ENCODE measurements at places on chromosomes 7 and 10.

DNA sequence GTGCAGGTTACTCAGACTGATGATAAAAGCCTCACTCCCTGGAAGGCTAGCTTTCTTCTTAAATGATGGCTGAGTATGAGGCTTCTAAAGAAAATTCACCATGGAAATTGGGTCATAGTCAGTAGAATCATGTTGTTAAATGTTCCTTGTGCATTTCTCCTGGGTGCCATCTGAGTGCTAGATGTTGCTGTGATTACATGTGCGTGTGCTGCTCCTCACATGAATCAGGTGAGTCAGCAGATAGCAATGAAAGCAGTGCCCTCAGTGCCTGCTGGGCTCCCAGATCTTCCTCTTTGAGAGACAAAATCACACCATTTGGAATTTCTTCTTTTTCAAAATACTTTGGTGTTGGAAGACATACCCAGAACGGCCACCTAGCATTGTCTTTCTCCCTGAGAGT is 331.7 kb downstream of the XPNPEP1 start:
- no peak for DNase-seq

- DNase-seq, result no peak
Measured at GRCh38 chr7:9945131-9945530, 1028.5 kb upstream of the PHF14 start.

DNA sequence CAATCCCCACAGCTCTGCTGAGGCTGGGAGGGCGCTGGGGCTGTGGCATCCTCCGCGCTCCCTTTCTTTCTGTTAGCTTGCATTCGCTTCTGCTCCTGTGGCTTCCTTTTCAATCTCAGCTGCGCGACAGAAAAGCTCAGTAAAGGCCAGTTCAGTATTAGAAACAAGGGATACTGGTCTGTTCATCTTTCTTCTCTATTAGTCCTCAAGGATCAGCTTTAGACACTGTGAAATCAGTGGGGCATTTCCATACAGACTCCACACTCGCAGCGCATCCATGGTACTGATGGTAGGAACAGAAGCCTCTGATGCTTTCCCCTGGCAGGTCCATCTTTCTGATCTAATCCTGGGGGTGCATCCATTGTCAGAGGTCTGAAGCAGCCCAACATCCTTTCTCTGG is 163.7 kb downstream of the LYZL1 start:
- no peak for DNase-seq

DNA sequence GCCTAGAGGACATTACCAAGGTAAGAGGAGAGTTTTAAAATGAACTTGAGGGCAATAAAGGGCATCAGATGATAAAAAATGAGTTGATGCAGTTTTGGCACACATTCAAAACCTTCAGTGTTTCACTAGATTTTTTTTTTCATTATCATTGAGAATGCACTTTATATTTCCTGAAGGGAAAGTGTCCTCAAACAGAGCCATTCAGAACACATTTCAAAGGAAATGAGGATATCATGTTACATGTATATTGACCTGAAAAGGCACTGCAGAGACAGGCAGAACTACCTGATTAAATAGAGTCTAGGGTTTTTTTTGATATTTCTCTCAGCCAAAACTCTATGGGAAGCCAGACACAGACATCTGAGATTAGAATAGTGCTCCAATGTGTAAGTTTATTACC is 454.0 kb downstream of the NEBL start:
- DNase-seq, result no peak

GRCh38 chr10:68471586-68472408 is at the start of gene DNA2:
DNA2 (minus strand) TSS chr10:68471973; CDS start chr10:68471864, 109 bp downstream.
- peak; percentile 91 for DNase-seq

DNA sequence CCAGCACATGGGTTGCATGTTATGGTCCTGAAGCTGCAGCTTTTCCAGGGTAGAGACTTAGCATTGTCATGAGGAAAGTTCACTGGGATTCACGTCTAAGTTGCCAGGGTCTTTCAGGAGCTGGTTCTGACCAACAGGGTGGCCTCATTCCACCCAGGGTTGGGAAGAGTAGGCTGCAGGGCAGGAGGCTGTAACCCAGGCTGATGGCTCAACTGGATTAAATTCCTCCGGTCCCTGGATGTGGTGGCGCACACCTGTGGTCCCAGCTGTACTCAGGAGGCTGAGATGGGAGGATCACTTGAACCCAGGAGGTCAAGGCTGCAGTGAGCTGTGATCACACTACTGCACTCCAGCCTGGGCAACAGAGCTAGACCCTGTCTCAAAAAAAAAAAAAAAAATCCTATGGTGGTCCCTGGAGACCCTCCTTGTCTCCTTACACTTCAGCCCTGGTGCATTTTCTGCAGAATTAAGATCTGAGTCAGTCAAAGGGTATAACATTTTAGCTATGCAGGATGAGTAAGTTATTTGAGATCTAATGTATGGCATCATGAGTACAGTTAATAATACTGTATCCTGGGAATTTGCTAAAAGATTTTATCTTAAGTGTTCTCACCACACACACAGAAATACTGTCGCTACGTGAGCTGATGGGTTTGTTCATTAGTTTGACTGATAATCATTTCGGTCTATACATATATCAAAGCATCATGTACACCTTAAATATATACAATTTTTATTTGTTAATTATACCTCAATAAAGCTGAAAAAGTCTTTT is 44.0 kb downstream of the ASB13 start:
- no peak for DNase-seq
